Foreskin keratinocyte (primary cell): ENCODE measurements at places on chromosomes 2 and 18. TPM values are rescaled to one million over a fixed set of nuclear protein-coding genes. Genes with fewer than 3 reads are reported as not detected.
A peak's percentile ranks its signal among the peaks of the same experiment; 100 is the strongest.

DNA sequence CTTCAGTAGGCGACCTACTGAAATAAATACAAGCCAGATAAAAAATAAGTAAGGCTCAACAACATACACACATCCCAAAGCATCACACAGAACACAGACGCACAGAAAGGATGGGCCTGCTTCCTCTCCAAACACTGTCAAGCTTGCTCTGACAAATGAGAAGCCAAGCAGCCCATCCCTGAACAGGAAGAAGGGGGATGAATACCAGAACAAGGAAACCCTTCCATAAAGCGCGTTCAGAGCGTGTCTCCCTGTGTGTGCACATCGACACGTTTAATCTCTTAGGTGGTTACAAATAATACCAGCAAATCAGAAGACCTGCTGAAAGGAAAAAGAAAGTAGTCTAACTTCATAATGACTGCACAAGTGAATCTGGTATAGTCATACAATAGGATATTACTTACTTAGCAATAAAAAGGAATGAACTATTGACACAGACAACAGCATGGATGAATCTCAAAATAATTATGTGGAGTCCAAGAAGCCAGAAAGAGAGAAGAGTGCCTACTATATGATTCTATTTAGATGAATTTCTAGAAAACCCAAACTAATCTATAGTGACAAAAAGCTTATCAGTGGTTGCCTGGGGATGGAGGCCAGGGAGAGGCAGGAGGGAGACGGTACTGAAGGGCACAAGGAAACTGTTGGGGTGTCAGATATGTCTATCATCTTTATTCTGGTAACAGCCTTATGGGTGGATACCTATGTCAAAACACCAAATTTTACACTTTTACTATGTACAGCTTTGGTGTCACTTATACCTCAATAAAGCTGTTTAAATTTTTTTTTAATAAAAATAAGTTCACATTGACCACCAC, 26.8 kb downstream of the MBOAT2 start:
- no peak for DNase-seq

GRCh38 chr18:34977838-34978532, 63.2 kb upstream of the MAPRE2 start:
- DNase-seq = no peak

DNA sequence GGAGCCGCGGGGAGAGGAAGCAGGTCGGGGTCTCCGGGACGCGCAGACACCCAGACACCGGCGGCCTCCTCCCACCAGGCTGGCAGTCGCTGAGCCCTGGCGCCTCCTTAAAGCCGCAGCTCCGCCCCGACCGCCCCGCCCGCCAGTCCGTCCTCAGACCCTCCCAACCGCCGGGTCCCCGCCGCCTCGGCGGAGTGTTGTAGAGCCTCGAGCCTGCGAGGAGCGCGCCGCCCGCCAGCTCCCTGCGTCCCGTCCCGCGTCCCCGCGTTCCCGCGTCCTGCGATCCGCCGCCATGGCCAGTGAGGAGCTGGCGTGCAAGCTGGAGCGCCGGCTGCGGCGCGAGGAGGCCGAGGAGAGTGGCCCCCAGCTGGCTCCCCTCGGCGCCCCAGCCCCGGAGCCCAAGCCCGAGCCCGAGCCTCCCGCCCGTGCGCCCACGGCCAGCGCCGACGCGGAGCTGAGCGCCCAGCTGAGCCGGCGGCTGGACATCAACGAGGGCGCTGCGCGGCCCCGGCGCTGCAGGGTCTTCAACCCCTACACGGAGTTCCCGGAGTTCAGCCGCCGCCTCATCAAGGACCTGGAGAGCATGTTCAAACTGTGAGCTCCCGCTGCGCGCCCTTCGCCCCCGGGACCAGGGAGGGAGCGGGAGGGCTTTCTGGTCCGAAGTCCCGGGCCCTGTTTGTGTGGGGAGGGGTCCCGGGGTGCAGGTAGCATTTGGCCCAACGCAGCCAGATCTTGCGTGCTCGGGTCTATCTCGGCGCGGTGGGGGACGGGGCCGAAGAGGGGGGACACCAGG, at the start of gene EFHD1:
EFHD1 (plus strand) TSS at position 192 of the 793 bp plus-strand sequence; CDS start at position 293, 101 bp downstream.
- no peak for DNase-seq

- peak; percentile 69 for DNase-seq
These were observed 94.3 kb downstream of the CDCA7 start for GRCh38 chr2:173448938-173449471.

GRCh38 chr2:95326433-95327140, 29.4 kb downstream of the KCNIP3 start:
- DNase-seq = no peak

DNA sequence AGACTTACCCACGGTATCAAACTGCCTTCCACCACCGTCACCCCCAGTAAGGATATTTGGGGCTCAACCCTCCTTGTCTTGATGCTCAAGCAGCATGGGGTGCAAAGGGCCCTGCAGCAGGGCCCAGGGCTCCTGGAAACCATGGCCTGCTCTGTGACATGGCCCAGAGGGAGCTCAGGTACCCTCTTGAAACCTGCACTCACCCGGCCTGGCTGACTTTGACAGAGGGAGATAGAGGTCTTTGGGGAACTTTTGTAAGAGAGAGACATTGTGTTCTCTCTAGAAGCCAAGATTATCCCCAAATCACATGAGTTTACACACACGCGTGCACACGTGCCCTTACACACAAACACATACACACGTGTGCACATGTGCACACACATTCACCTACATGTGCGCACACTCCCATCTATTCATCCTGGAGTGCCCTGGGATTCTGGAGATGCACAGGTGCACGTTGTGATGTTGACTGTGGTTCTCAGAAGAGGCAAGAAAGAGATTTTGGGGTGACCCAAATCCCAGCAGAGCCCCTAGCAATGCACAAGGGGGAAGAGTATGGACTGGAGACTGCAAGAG, 19.6 kb upstream of the KCNK3 start:
- DNase-seq = no peak

DNA sequence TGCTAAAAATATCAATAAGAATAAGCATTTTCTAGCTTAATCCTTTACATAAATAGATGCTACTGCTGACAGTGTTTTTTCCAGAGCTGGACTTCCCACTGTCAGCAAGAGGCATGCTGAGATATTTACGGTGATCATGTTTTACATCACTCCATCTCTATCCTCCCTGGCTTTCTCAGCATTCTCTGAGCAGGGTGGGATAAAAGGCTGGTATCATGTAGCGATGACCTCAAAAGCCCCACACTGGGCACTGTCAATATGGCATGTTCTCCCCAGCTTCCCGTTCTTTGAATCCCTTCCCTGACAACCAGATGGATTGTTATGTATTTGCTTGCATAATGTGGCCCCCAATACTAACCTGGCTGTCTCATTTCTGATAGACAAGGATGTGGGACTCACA, 83.2 kb upstream of the EPHA4 start:
- DNase-seq = no peak

DNA sequence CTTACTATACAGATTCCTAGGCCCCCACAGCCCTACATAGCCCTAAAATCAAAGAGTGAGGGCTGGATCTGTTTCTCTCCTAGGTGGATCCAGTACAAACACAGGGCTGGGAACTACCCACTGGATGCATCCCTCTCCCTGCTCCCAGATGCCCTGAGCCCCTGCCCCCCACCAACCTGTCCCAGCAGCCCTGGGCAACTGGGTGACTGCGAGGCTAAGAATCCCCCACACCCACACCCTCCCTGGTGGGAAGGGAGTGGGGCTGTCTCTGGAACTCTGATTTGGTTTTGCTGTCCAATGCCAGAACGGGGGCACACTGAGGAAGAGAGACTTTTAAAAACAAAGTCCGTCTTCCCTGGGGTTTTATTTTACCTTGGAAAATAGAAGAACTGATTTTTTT, 113.1 kb downstream of the SMAD7 start:
- no peak for DNase-seq

- no peak for DNase-seq
These were observed 1267.7 kb upstream of the TMEFF2 start for GRCh38 chr2:193462411-193462810.

DNA sequence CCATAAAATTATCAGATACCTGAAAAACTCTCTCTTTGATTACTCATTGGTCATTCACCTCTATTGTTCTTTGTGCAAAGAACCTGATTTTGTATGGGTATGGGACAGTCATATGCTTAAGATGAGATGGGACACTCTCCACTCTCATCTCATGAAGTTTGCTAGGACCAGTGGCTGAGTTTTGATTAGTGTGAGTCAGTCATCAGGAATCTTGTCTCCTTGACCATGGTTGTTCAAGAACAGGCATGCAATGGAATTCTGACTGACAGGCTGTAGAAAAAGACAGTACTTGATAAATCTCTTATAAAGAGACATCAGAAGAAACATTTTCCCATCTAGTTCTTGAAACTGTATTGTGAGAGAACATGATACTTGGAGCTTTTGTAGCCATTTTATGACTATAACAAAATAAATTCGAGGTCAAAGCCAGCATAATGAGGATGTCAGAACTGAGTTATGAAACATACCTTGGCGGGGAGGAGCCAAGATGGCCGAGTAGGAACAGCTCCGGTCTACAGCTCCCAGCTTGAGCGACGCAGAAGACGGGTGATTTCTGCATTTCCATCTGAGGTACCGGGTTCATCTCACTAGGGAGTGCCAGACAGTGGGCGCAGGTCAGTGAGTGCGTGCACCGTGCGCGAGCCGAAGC, 367.0 kb downstream of the NR4A2 start:
- DNase-seq = peak; percentile 84

GRCh38 chr2:241763551-241764274, 12.9 kb upstream of the GAL3ST2 start:
- no peak for DNase-seq

DNA sequence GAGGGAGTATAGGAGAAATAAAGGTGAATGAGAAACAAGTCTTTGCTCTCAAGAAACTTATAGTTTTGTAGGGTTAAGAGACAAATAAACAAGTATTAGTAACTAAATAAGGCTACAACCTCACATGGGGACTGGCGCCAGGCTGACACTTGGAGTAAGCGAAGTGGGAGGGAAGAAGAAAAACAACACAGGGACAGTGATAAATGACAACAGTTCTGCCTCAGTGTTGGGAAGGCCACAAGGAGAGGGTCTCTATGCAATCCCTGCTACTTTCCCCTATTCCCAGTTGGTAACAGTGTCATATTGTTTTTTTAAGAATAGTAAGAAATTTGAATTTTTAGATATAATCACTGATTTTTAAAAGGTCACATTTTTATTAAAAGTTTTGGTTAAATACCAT, 4.0 kb downstream of the APLF start:
- DNase-seq = no peak

DNA sequence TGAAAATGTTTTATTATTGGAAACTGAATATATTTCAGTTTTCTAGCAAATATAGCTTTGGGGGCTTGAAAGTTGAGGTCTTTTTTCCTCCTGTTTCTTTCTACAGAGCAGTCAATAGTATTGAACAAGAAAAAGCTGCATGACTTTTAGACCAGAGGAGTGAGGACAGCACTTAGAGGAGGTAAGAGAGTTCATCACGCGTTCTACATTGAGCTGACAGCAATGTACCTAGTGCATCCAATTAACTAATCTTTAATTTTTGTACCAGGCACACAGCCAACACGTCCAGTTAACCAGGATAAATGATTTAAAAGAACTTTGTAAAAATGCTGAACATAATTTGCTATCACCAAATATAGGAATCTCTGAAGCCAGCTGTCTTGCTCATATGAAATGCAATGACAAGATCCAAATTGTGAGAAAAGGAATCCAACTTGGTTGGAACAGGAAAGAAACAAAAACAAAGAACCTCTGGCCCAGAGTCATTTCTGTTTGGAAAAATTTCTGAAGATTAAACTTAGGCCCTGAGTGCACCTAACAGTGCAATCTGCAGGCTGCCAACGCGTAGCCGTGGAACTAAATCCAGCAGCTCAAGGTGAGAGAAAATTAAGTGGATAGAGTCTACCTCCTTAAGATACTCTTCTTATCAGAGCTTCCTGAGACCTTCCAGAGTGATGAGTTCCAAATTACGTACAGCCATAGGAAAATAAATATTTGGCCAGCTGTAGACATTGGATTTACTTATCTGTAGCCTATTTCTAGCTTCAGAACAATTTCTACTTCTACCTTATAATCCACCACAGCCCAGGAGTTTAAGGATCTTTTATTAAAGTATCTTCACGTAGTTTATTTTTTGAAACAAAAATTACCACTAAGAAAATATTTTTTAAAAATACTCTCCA, 20.6 kb upstream of the SPTBN1 start:
- no peak for DNase-seq

DNA sequence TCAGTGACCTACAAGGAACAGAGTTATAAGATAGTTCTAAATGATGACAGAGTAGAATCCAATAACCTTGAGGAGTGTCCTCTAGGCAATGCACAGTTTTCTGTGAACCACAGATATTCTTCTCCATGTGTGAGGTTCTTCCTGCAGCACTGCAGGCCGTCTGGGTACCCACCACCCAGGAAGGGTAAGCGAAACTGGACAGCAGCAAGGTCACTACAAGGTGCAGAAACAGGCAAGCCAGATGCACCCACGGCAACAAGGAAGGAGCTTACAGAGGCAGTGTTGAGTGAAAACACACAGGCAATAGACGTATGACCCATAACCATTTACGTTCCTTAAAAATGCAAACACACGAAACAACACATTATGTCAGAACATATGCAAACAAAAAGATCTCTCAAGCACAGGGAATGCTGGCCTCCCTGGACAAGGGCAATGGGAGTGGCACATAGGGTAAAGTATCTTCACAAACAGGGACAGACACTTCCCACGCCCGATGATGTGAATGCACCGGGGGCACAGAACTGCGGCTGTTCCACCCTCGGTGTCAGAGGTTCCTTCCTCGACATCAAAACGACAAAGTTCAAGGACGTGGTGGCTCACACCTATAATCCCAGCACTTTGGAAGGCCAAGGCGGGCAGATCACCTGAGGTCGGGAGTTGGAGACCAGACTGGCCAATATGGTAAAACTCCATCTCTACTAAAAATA, 84.1 kb downstream of the NDUFA10 start:
- no peak for DNase-seq

- DNase-seq = peak; percentile 66
These were observed 409.2 kb upstream of the HS6ST1 start for GRCh38 chr2:128727914-128728313.

DNA sequence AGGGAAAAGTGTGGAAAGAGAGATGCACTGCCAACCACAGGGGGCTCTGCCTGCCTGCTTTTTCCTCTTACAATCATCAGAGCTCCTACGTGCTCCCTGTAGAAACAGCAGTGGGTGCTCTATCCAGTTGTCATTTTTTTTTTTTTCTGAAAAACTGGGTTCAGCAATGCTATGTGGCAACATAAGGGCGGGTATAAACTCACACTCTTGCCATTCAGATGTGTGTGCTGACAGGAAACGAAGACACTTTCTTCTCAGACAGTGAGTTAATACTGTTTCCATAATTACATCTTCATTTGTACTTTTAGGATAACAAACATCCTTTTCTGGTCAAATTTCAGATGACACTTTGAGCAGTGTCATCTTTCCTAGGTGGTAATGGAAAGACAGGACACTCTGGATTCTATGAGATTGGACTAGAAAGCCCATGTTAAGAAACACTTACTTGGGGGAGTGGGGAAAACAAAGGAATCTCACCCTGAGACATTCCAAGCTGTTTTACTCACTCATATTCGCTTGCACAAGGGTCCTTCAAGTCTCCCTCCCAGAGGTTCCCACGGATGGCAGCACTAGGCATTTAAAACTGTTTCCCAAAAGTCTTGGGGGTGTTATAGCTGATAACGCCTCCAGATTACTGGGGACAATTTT, 41.3 kb downstream of the CCDC93 start:
- DNase-seq = no peak

GRCh38 chr2:109102588-109103233, 26.3 kb upstream of the SH3RF3 start:
- DNase-seq = no peak

IL1B gene
- 84.8 and 98.9 TPM in 2 replicates for total RNA-seq

KCTD1 gene
- total RNA-seq = 46.6 and 50.5 TPM in 2 replicates

ADAM23 gene
- 0.28 and 0.31 TPM in 2 replicates for total RNA-seq
